Activated naive CD8-positive, alpha-beta T cell treated with anti-CD3 and anti-CD28 coated beads, Interleukin-2, amount 10 ng/mL, durations not matched to agents 7 days and 5 days (primary cell): ENCODE measurements at places on chromosomes 12 and 14. TPM values are rescaled to one million over a fixed set of nuclear protein-coding genes. Genes with fewer than 3 reads are reported as not detected.

Gene ST8SIA1
- total RNA-seq, result 15.4 TPM

Gene PTCSC3
- not detected for total RNA-seq

DNA sequence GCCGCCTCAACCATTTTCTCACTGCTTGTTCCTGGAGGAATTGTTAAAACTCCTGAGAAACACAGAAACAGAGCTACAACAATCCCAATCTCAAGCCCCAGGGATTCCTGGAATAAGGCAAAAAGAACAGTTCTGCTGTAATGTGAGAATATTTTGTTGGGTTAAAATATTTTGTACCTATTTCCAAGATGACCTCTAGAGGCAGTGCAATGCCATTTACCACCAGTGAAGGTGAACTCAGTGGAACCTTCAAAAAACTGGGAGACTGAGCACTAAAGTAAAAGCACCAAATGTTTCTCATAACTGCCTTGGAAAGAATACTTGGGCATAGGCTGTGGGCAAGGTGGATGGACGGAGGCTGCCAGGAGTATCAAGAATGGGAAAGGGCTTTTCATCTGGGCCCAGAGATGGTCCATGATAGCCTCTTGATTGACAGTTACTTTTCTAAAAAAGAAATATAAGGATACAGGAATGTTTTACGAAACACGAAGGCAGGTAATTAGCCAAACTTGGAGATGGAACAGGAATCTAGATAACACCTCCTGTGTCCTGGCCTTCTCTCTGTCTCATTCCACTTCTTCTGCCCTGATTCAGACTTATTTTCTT, 334.0 kb upstream of the FLRT2 start:
- DNase-seq, result no peak

GRCh38 chr12:34397591-34398365, 375.5 kb downstream of the ALG10 start:
- DNase-seq, result peak; percentile 12

Gene KSR2
- total RNA-seq, result not detected

- DNase-seq, result no peak
These were observed 47.9 kb downstream of the WDHD1 start for GRCh38 chr14:54979039-54979438.

Gene MGAT4C
- not detected for total RNA-seq

GRCh38 chr14:64723691-64724577, 19.7 kb downstream of the PLEKHG3 start:
- DNase-seq, result no peak

Gene AP1G2
- total RNA-seq, result 335 TPM

DNA sequence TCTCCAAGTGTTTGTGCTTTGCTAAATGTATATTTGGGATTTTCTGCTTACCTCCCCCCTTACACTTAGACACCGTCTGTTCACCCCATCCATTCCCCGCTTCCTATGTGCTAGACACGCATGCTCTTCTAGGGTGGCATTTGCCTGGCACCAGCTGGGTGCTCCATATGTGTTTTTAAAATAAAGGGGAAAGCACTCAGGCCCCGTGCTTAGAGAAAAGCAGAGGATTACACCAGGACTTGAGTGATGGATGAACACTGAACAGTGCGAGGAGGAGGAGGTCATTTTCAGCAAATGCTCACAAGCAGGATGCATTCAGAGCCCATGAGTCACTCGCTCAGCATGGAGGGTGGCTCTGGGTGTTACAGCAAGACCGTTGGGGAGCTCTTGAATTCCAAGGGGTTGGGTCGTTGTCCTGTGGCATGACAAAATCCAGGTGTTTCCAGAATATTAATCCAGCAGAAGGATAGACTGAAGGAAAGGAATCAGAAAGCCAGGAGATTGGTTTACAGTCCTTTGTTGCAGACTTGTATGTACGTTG, 2.9 kb upstream of the BDKRB1 start:
- DNase-seq, result no peak

Gene MYL2
- total RNA-seq, result not detected
